Endothelial cell of umbilical vein (primary cell): ENCODE measurements at places on chromosomes 7 and 10. TPM values are rescaled to one million over a fixed set of nuclear protein-coding genes. Genes with fewer than 3 reads are reported as not detected.

GPR146 gene
- 11.7 and 18.5 TPM in 2 replicates for total RNA-seq

DNA sequence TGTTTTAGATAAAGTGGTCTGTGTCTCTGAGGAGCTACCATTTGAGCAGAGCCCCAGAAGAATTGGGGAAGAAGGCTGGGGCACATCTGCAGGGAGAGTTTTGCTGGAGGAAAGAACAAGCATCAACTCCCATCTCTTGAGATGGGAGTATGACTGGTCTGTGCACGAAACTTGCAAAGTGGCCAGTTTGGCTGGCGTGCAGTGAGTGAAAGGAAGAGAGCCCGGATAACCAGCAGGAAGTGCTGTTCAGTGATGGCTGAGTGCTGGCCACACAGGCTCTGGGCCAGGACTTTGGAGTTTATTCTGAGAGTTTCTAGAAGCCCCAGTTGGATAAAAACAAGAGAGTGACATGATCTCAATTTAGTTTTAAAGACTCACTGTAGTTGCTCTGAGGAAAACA, 34.4 kb upstream of the SVIL start:
- DNase-seq: peak; percentile 78

BMPER gene
- 0.13 and 0.32 TPM in 2 replicates for total RNA-seq

GPRIN2 gene
- total RNA-seq: not detected in 2 replicates

DNA sequence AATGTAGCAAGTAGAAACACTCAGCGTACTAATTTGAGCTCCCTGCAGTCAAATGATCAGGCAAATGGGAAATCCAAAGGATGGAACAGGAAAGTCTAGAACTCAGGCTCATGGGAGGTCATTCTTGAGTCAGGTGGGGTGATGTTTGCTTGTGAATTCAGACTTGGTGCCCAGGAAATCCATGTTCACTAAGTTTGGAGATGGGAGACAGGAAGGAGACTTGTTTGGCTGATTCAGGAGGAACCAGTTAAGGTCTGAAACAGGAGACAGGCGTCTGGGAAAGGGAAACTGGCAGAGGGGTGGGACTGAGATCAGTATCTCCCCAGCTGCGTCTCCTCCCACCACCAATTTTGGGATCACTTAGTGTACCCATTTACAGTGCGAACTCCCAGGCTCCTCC, 38.4 kb upstream of the ZNF438 start:
- no peak for DNase-seq

CFAP46 gene
- total RNA-seq: 0.75 and 1.1 TPM in 2 replicates
